ENCODE measurements at places on chromosomes 12 and 14.

- DNase-seq, result no peak
These were observed 46.9 kb downstream of the EFCAB11 start for GRCh38 chr14:89907655-89908054.

- DNase-seq, result peak; percentile 60
These were observed 41.0 kb upstream of the NCOR2 start for GRCh38 chr12:124608450-124608870.

GRCh38 chr14:106845286-106846087 lies 1319.1 kb downstream of the TMEM121 start:
- no peak for DNase-seq

GRCh38 chr14:56884617-56885016 lies 74.3 kb upstream of the OTX2 start:
- no peak for DNase-seq

Measured in stomach (tissue), 19 donors.